Astrocyte of the cerebellum (primary cell): ENCODE measurements at places on chromosomes 6 and 20.
A peak's percentile ranks its signal among the peaks of the same experiment; 100 is the strongest.

DNA sequence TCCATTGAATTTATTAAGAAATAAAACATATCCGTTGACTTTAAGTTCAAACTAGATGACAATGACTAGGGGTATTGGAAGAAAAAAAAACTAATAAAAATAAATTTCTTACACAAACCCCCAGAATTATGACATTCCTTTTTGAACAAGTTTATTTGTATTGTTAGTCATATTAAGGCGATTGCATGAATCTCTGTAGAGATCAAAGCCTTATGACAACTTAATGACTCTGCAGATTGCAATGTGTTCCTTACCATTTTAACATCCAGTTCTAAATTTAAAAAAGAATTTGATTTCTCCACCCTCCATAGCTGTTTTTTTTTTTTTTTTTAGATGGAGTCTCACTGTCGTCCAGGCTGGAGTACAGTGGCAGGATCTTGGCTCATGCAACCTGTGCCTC is 189.8 kb upstream of the CEP162 start:
- DNase-seq = no peak

GRCh38 chr20:61328911-61329558 is 77.0 kb downstream of the CDH4 start:
- no peak for DNase-seq

GRCh38 chr6:108222504-108222903 is 38.3 kb downstream of the SNX3 start:
- no peak for DNase-seq

GRCh38 chr6:144006736-144007477 is 1.2 kb downstream of the PLAGL1 start:
- peak; percentile 12 for DNase-seq

- no peak for DNase-seq
Measured at GRCh38 chr6:64998204-64998603, 708.8 kb downstream of the EYS start.

- DNase-seq = no peak
Measured at GRCh38 chr6:158667360-158667981, 17.6 kb downstream of the SYTL3 start.
